ENCODE measurements at places on chromosomes 6 and 20.
A peak's percentile ranks its signal among the peaks of the same experiment; 100 is the strongest.

- peak; percentile 86 for DNase-seq
Observed at GRCh38 chr20:34515484-34516246, 557 bp upstream of the DYNLRB1 start.

DNA sequence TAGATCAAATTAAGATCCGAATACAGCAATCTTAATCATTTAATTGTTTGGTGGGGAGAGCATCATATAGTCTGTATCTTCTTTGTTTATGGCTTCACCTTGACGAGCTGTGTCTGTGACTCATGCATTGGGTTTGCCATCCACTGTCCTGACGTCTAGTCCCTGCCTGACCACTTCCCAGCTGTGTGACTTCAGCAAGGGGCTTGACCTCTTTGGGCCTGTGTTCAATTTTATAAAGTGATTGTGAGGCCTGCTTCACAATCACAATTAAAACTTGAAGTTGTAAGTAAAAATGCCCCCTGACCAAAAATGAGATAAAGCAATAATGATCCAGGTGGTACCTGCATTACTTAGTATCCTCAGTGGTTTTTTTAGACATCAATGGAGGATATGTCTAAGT lies 209.2 kb downstream of the ZNF217 start:
- no peak for DNase-seq

GRCh38 chr6:110158479-110158878 lies 21.0 kb downstream of the WASF1 start:
- no peak for DNase-seq

- DNase-seq = no peak
Observed at GRCh38 chr6:163670336-163670735, 255.8 kb downstream of the QKI start.
